ENCODE measurements at places on chromosomes 16 and 17. TPM values are rescaled to one million over a fixed set of nuclear protein-coding genes. Genes with fewer than 3 reads are reported as not detected.

GRCh38 chr16:972316-973002, 1.7 kb upstream of the LMF1 start:
- DNase-seq: no peak

GRCh38 chr17:71472809-71473789, 647.7 kb upstream of the SOX9 start:
- DNase-seq: no peak

CSH2 gene
- not detected for total RNA-seq

DNA sequence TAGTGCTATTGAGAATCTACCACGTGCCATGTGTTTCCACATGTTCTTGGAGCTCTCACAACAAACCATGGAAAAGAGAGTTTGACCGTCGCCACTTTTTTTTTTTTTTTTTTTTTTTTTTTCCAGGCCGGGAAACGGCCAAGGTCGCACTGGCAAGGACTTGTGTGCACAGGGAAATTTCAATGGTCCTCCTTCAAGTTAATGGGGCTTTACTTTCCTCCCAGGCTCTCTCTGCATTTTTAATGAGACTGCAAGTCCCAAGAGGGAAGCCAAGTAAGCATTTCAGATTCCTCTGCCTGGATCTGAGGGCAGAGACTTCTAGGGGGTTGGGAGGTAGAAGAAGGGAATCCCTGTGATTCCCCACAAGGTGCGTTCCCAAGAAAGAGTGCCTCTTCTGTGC, 94.7 kb upstream of the MPHOSPH6 start:
- DNase-seq: no peak

EFNB3 gene
- not detected for total RNA-seq

TP53TG3F gene
- total RNA-seq: not detected

MVD gene
- 49.4 TPM for total RNA-seq

GOSR1 gene
- 37.1 TPM for total RNA-seq

- no peak for DNase-seq
Observed at GRCh38 chr16:52466994-52467393, 79.9 kb downstream of the TOX3 start.

RUNDC3A gene
- not detected for total RNA-seq

ZFP90 gene
- total RNA-seq: 42.3 TPM

DNA sequence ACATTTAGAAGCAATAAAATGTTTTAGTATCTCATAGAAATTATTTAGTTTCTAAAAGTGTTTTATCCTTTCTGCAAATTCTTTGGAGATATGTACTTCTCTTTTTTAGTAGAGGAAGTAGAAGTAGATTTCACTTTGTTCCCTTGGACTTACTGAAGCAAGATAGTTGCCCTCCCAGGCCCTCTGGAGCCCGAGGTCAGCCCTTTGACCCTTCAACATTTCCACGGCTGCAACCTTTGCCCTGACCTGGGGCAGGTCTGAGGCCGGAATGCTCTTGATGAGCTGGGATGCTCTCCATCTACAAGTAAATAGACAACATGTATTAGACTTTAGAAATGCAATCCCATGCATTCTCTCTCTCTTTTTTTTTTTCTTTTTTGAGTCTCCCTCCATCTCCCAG, 167.5 kb downstream of the CDK5R1 start:
- no peak for DNase-seq

DNA sequence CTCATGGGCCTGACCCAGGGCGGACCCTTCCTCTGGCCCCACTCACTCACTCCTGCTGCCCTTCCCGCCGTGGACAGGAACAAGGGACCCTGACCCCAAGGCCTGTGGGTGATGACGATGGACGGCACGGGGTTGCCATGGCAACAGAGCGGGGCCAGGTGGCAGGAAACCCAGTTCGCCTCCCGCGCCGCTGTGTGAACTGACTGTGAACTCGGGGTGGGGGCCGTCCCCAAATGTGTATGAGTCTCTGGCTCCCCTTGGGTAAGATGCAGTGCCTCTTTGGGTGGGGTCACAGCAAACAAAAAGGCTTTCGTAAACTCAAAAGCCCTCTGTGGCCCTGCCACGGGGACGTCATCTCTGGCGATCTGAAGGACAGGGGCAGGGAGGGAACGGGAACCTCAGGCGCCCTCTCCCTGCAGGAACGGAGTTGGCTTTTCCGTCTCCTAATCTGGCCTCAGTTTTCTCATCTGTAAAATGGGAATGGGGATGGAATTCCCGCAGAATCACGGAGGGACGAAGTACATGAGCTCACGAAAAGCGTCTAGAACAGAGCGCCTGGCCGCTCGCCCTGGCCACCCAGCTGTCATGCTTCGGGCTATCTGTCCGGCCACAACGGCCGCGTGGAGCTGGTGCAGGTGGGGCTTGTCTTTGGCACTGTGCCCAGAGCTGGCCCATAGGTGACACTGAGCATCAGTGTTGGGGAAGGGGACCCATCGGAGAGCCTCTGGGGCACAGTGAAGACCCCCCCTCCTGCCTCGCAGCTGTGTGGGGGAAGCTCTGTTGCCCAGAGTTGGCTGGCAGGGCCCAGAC, 44.9 kb upstream of the PABPN1L start:
- no peak for DNase-seq

- DNase-seq: no peak
Observed at GRCh38 chr17:410543-411401, 58.2 kb upstream of the RPH3AL start.

NPIPA3 gene
- 1.2 TPM for total RNA-seq

Measured in tibial nerve (tissue), 4 donors.